ENCODE measurements at places on chromosomes 16 and 17.

GRCh38 chr17:43860077-43860725, 13.2 kb downstream of the CD300LG start:
- DNase-seq, result no peak

DNA sequence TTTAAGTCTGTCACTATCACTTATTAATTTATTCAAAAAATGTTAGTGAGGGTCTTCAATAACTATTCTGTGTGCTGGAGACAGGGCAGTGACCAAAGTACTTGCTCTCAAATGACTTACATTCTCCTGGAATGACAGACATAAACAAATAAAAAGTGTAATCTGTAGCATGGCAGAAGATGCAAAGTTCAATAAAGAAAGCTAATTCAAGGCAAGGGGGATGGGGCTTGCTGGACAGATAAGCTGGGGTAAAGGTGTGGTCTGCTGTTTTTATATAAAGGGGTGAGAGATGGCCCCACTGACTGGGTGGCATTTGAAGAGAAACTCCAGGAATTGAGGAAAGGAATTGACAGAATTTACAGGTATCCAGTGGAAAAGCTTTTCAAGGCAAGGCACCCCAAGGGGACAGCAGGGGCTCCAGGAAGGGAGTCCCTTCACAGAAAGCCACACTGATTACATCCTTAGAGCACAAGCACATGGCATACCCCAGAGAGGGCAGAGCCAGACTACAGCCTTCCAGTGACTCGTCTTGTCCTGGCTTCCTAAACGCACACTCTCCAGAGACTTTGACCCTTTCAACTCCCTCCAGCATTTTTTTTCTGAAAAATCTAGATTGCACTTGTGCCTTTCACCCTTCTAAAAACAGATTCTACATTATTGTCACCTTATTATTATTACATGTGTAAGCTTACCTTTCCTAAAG, 123.7 kb upstream of the HS3ST3A1 start:
- no peak for DNase-seq

- DNase-seq, result no peak
Measured at GRCh38 chr16:716200-716568, 1.3 kb downstream of the METRN start.

GRCh38 chr17:54882950-54883349, 17.7 kb upstream of the TOM1L1 start:
- DNase-seq, result no peak

DNA sequence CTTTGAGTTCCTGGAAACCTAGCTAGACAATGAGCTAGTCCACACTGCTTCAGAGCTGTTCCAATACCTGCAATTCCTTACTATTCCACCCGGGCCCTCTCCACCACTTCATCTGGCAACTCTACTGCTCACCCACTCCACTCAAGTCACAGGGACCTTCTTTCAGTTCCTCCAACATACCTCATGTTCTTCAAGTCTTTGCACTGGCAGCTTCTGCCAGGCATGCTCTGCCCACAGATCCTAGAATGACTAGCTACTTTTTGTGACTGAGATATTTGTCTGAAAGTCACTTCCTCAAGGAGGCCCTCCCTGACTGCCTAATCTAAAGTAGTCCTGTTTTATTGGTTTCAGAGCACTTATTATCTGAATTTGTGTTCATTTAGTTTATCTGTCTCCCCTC, 86.4 kb downstream of the TEX14 start:
- no peak for DNase-seq

DNA sequence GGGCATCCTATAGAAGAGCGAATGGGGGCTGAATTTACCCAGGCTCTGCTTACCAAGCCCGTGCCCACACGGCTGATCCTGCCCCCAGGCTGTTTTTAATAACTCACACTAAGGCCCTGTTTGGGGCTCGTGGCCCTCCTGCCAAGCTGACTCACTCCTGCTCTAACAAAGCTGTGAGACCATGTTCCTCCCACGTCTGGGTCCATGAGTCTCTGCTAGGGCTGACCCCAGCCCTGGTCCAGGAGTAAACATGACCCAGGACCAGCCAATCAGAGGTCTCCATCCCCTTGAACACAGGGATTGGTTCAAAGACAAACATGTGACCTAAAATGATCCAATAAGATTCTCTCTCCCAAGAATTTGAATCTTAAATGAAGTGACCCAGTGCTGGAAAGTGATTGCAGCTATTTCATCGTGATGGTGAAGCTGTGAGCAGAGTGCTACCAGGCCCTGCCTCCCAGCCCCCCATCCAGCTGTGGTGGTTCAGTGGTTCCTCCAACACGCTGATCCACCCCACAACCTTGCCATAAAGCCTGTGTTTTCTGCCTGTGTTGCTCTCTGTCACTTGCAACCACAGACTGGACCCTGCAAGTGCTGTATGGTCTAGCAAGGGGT, 57.2 kb downstream of the C16orf82 start:
- no peak for DNase-seq

GRCh38 chr17:36979565-36979941, 30.8 kb downstream of the AATF start:
- no peak for DNase-seq

- no peak for DNase-seq
Measured at GRCh38 chr16:7953360-7953759, 620.7 kb downstream of the RBFOX1 start.

GRCh38 chr17:50033316-50033715, 22.6 kb upstream of the ITGA3 start:
- no peak for DNase-seq

DNA sequence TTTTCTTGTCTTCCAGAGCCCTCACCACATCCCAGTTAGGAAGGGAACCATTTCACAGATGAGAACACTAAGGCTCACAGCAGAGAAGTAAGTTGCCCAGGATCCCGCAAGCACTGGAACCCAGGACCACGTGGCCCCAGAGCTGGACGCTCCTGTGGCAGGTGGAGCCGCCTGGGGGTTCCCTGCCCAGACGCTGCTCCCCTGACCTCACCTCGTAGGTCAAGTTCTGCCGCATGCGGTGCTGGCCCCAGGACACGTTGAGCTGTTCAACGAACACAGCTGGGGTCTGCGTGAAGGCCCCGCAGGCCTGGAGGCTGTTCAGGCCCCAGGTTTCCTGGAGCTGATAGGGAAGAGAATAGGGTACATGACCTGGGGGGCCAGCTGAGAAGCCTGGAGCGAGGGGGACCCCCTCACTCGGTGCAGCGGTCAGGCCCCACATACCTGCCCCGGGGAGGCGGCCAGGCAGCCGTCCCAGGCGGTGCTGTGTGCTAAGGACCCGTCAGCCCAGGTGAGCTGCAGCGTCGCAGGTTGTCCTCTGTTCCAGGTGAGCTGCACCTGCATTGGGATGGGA, 54.1 kb downstream of the RMI2 start:
- no peak for DNase-seq

DNA sequence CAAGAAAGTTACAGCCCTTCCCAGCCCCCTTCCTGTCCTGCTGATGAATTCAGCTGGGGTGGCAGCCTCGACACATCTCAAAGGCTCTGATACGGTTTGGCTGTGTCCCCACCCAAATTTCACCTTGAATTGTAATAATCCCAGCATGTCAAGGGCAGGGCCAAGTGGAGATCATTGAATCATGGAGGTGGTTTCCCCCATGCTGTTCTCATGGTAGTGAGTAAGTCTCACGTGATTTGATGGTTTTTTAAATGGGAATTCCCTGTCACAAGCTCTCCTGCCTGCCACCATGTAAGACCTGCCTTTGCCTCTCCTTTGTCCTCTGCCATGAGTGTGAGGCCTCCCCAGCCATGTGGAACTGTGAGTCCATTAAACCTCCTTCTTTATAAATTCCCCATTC, 163.2 kb upstream of the FOXF1 start:
- no peak for DNase-seq

DNA sequence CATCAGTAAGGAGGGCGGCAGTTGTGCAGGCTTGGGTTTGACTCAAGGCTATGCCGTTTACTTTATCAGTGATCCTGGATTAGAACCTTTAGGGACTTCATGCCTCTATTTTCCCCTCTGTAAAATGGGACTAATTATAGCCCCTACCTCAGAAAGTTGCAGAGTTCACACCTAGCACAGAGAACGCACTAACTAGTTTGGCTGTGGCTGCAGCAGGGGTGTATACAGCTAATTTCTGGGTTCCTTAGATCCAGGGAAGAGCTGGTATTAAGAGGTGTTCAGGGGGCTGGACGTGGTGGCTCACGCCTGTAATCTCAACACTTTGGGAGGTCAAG, 267.3 kb downstream of the CPPED1 start:
- no peak for DNase-seq

DNA sequence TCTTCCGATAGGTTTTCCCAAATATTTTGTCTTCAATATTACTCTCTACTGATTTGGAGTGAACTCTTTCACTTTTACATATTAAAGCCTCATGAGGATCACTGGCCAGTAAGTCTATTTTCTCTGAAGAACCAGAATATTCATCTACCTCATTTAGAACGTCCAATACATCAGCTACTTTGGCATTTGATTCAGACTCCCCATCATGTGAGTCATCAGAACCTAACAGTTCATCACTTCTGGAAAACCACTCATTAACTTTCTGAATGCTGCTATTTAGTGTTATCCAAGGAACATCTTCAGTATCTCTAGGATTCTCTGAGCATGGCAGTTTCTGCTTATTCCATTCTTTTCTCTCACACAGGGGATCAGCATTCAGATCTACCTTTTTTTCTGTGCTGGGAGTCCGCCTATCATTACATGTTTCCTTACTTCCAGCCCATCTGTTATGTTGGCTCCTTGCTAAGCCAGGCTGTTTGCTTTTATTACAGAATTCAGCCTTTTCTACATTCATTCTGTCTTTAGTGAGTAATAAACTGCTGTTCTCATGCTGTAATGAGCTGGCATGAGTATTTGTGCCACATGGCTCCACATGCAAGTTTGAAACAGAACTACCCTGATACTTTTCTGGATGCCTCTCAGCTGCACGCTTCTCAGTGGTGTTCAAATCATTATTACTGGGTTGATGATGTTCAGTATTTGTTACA, 30.9 kb downstream of the BRCA1 start:
- DNase-seq, result no peak

DNA sequence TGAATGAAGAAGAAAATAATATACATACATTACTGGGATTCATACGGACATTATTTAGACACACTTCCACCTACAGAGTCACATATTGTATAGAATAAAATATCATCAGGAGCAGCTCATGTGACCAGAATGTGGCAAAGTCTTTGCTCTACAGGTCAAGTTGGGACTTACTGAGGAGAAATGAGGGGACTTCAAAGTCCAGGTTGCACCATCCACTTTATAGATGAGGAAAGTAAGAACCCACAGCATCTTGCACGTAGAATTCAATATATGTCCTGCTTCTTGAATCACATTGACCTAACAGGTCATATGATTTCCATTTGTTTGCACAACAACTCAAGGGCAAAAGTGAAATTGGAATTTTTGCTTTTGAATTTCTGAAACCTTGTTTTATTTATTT, 524.3 kb downstream of the WWOX start:
- no peak for DNase-seq

Data from stimulated activated CD8-positive, alpha-beta memory T cell treated with anti-CD3 and anti-CD28 coated beads, Interleukin-15, amount 100 ng/mL, for 4 hours (primary cell).